ENCODE measurements at places on chromosomes 5 and 9.

GRCh38 chr5:82031220-82032119 is 59.6 kb downstream of the ATG10 start:
- no peak for DNase-seq

DNA sequence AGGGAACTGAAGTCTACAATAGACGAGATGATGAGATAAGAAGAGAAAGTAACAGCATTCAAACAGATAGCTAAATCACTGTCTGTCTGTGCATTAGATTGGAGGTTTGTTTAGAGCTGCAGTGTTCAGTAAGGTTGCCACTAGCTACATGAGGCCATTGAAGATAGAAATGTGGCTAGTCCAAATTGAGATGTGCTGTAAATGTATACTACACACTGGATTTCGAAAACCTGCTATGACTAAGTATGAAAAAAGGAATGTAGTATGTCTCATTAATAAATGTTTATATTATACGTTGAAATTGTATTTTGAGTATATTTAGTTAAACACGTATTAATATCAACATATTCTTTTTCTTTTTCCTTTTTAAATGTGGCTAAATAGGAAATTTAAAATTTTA is 142.1 kb downstream of the XRCC4 start:
- no peak for DNase-seq

DNA sequence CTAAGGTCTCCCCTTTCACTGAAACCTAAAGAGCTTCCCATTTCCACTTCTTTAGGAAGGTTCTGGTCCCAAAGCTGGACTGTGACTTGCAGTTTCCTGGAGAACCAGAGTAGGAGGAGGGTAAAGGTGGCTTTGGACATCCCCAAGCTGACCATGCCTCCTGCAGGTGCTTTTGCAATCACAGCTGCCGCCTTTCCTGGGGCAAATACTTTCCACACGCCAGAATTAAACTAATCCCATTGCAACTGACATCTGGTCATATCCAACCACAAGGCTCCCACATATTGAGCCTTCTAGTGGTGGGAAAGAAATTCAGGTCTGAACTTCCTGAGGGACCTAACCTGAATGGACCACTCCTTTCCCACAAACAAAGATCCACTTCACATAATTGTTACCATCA is 92.7 kb downstream of the NRG2 start:
- DNase-seq = no peak

GRCh38 chr5:96243862-96244261 is 189.2 kb downstream of the PCSK1 start:
- no peak for DNase-seq

DNA sequence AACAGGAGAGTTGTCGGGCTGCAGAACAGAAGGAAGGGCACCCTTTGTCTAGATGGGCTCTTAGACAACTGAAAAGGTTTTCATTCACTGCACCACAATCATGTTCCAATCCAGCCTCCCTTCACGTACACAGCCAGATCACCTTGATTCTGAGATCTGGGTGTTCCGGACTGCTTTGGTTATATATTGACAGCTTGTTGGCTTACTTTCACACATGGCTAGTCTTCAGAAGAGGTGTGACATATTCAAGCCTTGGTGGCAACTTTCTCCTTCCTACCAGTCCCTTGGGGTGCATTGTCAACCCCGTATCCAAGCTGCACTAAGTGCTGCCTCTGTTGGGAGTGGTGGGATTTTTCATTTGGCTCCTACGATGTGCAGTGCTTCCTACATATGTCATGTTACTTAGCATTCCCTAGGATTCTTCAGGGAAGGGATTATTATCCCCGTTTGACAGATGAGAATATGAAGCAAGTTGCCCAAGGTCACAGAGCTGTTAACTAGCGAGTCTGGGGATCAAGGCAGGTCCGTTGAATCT is 100.6 kb downstream of the LIFR start:
- DNase-seq = no peak

GRCh38 chr5:44536650-44537260 is 147.5 kb upstream of the FGF10 start:
- DNase-seq = no peak

DNA sequence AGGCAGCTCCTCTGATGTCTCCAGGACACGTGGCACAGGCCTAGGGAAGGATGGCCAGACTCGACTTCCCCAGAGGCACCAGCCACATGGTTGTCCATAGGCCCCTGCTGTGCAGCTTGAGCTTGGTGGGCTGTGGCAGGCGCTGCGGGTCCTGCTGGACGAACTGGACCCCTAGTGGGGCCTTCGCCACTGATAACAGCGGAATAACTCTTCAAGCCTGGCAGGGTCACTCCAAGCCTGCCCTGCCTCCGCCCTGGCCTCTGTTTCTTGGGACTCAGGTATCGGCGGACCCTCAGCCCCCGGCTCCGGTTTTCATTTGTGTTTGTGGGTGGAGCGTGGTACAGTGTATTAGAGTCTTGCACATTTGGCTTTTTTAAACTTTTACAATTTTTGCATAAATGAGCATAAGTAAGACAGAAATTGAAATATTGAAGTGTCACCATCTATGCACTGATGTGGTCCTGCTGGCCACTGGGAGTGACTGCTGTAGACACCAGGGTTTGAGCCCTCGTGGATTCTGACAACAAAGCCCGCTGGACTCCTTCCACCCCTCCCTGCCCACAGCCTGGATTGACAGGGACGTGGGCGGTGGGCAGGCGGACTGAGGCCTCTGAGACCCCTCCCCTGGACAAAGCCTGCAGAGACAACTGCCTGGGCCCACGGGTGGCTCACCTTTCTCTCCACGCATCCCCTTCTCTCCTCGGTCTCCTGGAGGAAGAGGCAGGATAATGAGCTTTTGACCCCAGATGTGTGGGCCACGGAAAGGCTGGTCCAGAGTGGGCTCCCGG is 3.8 kb downstream of the FCN1 start:
- no peak for DNase-seq

DNA sequence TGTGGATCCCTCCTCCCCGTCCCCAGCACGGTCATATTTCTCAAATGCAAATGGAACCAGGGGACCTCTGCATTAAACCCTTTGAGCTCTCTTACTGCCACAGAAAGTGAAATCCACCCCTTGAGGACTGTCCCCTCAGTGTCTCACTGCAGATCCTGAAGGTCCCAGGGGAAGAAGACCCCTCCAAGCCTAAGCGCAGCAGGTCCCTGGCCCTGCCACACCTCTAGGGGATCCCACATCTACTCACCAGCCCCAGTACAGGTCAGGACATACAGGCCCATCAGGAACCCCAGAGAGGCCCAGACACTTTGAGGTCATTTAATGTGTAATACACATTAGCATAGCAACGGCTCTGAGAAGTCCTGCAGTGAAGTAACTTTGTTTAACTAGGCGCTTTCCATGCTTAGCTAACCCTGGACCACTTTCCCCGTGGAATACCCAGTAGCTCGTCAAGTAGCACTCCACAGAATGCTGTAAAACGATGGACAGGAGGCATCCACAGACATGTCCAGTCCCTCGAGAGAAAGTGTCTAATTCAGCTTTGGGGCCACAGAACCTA is 54.7 kb upstream of the ALDH1B1 start:
- no peak for DNase-seq

DNA sequence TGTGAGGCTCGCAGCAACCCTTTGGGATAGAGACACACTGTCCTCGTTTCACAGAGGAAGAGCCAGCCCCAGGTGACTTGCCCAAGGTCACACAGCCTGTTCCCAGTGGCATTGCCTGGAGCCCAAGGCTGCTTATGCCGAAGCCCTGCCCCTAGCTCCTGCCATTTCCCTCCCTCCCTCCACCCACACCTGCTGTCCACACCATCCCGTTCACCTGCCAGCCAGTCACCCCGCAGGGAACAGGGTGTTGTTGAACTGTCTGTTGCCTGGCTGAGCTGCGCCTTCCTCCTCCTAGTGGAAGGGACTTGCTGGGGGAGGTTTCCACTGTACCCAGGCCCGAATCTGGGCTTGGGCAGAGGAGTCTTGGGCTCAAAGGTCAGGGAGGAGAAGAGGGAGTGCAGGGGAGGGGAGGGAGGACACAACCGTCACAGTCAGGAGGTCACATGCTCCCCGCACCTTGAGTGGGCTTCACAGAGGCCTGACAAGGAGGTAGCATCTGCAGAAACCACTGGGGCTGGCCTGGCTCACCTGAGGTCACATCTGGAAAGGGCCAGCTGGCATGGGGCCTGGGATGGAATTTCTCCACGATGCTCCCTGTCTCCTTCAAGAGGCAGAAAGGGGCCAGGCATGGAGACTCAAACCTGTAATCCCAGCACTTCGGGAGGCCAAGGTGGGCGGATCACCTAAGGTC is 6.3 kb downstream of the TTC16 start:
- no peak for DNase-seq

DNA sequence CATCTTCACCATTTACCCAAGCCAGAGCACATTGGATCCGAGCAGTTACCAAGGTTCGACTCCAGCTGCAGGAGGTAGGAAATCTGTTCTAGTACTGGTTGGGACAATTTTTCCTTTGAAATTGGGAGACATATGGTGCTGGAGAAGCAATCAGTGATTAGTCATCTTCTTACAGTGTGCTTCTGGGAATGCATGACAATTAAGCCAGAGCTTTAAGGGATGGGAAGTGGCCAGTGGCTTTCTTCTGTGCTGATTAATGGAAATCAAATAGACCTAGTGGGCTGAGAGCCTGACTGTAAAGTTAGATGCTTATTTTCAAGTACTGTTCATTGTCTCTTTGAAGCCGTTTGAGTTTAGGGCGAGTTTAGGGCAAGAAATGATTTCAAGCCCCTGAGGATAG is 152.1 kb downstream of the UNC13B start:
- DNase-seq = no peak

- peak; percentile 5 for DNase-seq
These were observed 284.5 kb downstream of the SPATA31D1 start for GRCh38 chr9:82273121-82273520.

- no peak for DNase-seq
These were observed 29.3 kb downstream of the SLC1A1 start for GRCh38 chr9:4519604-4520003.

DNA sequence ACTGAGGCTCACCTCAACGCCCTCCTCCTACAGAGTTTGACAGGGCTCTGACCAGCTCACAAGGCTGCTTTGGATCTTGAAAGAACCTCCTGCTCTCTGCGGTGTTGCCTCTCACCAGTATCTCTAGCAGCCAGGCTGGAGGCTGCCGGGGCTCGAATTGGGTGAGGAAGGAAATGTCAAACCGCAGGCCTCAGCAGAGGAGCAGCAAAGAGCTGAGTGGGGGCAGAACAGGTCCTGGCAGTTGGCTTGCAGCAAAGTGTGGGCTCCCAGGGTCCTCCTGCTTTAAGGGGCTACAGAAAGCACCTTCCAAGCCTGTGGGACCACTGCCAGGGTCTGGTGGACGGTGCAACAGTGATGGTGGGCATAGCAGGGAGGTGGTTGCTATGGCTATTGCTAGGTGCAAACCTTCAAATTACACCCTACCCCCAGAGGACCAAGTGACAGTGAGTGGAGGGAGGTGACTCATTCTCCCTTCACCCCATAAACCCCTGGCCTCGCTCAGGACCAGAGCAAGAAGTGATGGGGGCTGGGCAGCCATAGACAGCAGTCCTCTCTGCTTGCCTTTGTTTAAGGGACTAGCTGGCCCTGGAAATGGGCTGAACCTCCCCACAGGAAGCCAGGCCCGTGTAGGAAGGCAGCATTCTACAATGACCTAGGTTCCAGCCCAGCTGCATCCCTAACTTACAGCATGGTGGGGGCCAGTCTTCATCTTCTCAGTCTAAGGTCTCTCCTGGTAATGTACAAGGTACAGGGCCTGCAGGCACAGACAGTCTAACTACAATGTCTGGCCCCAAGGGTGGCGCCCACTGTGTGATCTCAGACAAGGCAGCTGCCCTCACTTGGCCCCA is 18.7 kb downstream of the LCP2 start:
- DNase-seq = no peak

- DNase-seq = no peak
These were observed 936 bp upstream of the WDR5 start for GRCh38 chr9:134134949-134135342.

DNA sequence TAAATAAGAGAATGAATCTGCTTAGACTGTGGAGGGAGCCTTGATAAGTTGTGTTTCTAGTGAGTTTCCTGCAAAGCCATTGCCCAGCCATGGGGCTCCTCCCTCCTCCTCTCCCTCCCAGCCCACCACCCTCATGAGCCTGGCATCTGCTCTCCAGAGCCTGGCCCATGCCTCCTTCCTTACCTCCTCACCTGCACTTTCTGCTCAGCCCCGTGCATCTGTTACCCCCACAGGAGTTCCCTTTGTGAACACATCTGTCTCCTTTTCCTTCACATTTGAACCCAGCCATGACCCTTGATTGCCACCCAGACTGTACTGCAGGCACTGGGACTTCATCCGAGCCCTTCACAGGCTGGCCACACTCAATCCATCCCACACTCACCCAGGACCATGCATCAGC is 395.6 kb downstream of the IRX2 start:
- DNase-seq = no peak

DNA sequence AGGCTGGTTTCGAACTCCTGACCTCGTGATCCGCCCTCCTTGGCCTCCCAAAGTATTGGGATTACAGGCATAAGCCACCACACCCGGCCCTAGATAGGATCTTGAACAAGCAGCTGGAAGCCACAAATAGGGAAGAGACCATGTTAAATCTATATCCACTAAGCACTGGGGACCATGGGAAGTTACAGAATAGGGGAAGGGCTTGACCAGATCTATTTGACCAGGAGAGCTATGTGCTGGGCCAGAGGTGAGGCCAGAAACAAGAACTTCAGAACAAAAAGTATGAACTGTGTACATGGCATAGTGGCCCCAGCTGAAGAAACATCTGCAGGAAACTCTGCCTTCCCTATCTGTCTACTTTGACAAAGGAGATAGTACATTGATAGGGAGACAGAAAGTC is 10.8 kb downstream of the KLF4 start:
- no peak for DNase-seq

GRCh38 chr5:95251185-95251584 is 33.7 kb downstream of the MCTP1 start:
- no peak for DNase-seq

GRCh38 chr9:18857769-18858168 is 175.2 kb downstream of the SAXO1 start:
- DNase-seq = no peak

GRCh38 chr9:119333507-119334229 is 35.6 kb downstream of the BRINP1 start:
- DNase-seq = no peak

DNA sequence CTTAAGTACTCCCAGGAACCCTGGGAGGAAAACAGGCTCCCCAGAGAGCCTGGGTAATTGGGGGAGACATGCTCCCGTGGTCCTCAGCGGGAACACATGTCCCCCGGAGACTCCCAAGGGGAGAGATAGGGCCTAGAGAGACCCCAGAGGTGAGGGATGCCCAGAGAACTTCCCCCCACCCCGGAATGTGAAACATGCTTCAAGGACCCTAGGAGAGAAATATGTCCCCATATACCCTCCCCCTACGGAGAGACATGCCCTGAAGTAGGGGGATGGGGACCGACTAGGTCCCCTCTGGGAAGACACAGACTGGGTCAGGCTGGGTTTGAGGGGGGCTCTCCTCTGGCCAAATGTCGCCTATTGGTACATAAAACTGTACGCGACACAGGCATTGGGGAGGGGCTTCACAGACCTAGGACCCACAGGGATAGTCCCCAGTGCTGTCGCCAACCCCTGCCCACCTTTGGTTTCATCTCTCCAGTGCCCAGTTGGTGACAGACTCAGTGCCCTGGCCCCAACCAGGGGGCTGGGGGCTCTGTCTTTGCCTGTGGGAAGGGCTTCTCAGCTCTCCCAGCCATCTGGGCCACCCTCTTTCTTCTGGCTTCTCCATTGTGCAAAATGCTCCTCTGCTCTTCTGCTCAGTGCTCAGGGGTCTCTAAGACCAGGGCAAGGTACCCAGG is 26.9 kb downstream of the PCDH1 start:
- DNase-seq = no peak

- no peak for DNase-seq
These were observed 3.2 kb downstream of the MACROH2A1 start for GRCh38 chr5:135395866-135396265.
